ENCODE measurements at places on chromosomes 2 and 18.

DNA sequence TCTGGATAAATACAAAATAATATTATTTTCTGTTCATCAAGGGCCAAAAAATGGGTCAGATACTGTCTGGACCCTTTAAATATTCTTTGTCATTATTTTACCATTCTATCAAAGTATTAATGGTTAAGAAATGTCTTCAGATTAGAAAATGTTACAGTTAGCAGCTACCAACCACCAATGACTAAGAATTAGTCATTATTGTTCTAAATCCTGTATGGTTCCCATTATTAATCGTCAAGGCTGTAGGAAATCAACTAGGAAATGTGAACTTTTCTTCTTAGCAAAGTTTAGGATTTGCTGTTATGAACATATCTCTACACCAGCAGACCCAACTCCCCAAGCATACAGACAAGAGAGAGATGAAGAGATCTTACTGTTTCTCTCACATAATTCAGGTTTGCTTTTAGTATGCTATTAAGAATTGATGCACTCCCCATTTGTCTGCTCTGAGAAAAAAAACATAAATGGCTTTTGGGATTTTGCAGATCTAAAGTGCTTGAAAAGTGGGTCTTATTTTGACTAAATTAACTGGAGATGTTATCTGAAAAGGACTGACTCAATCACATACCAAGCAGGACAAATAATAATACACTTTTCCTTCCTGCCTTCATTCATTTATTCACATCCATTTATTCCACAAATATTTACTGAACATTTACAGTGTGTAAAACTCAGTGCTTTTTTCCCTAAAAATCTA is 147.7 kb downstream of the PPP1R1C start:
- no peak for DNase-seq

GRCh38 chr2:146785101-146785500 is 1059.7 kb upstream of the ACVR2A start:
- DNase-seq, result no peak

GRCh38 chr2:109005686-109006204 is 16.7 kb upstream of the EDAR start:
- DNase-seq, result no peak

GRCh38 chr18:11981543-11982366 is 448 bp downstream of the IMPA2 start:
- DNase-seq, result peak; percentile 14

DNA sequence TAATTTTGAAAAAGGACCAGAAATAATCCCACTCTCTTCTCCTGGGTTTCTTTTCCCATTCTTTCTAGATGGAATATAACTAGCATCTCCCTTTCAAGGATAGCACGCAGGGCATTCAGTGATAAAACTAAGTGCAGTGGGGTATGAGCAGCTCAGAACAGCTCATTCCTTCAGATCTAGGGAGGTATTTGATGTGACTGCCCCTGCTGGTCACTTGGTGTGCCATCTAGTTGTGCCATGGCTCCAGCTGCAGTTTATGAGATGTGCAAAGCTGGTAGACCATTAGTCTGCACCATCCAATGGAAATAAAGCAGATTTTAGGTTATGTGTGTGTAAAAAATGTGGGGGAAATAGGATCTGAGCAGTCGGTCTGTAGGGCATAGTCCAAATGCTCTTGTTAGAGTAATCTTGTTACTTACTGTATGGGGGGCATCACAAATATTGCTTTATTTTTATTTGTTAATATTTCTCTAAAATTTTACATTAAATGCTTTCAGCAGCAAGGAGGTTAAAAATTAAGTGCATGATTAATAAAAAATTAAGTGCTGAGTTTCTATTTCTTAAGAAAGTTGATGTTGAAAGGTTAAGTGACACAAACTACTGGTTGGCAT is 38.9 kb downstream of the CTAGE1 start:
- peak; percentile 3 for DNase-seq

- DNase-seq, result no peak
These were observed 111.9 kb upstream of the OTOS start for GRCh38 chr2:240252191-240252871.

GRCh38 chr2:35973132-35973736 is 382.3 kb upstream of the CRIM1 start:
- no peak for DNase-seq

All from CD4-positive, alpha-beta T cell treated with Interferon alpha-2 for 1 hour (primary cell).